ENCODE measurements at places on chromosomes 1 and 21.

DNA sequence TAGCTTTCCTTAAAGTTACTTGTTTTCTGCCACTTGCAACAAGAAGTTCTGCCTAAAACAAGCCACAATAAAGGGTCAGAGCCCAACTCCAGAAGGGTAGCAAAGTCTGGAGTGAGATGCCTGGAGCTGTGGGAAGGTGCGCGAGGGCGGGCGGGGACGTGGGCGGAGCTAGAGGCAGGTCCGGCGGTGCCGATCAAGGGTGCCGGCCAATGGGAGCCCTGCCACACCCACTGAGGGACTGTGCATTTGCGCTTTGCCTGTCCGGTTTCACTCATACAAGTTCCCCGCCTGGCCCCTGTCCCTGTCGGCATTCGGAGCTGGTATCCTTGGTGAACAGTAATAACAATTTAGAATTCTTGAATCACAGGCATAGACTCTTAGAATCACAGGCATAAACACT is 732.4 kb downstream of the MATN1 start:
- no peak for DNase-seq

- DNase-seq, result no peak
These were observed 258.9 kb upstream of the SGIP1 start for GRCh38 chr1:66275083-66275482.

GRCh38 chr1:176949033-176949662 is 215.4 kb downstream of the ASTN1 start:
- DNase-seq, result no peak

GRCh38 chr1:116111524-116112021 is 374 bp downstream of the MAB21L3 start:
- no peak for DNase-seq

GRCh38 chr1:234760303-234760723 is 150.3 kb upstream of the IRF2BP2 start:
- no peak for DNase-seq

GRCh38 chr1:62006690-62007089 is 188.0 kb upstream of the L1TD1 start:
- DNase-seq, result no peak

DNA sequence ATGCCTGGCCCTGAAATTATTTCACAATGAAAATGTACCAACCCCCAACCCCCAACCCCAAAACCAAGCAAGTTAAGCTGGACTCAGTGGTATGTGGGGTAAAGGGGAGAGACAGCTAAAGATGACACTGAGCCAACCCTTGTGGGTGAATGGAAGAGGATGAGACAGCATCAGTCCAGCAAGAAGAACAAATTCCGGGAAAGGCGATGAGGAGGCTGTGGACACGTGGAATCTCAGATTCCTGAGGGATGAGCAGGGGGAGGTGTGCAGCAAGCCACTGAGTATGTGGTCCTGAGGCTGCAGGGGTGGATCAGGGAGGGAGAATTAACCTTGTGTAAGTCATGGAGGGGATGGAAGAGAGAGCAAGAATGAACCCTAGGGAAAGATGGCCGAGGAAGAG is 14.4 kb upstream of the ZNF362 start:
- no peak for DNase-seq

DNA sequence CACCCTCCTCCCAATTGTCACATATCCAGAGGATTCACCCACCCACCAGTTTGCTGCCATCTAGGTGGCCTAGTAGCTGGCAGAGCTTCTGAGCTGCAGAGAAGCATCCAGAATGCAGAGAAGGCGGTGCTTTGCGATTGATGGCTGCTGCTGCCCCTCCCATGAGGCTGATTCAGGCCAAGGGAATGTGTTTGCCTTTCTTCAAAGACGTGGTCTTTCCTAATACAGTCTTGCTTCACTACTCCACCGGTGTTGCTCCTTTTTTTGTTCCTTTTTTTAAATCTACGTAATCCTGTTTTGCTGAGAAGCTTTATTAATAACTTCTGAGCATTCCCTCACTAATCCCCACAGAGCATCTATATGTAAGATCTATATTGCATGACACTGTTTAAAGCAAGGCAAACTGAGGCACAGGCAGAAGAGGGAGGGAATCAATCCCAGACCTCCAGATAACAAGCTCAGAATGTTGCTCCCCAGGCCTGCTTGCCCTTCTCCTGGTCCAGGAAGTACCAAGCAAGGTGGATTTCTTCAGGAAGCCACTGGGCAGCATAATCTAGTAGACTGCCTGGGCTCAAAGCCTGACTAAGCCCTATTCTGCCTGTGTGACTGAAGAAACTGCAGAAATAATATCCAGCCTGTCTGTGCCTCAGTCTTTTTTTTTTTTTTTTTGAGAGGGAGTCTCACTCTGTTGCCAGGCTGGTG is 275.5 kb upstream of the FMN2 start:
- no peak for DNase-seq

GRCh38 chr1:111489604-111490003 is 13.8 kb downstream of the ADORA3 start:
- no peak for DNase-seq

GRCh38 chr1:167196166-167196565 is 24.5 kb upstream of the POU2F1 start:
- no peak for DNase-seq
